Activated CD8-positive, alpha-beta T cell treated with anti-CD3 and anti-CD28 coated beads for 36 hours (primary cell): ENCODE measurements at places on chromosomes 1 and 21.
A peak's percentile ranks its signal among the peaks of the same experiment; 100 is the strongest.

- DNase-seq: no peak
These were observed 8.9 kb downstream of the VTCN1 start for GRCh38 chr1:117201808-117202207.

DNA sequence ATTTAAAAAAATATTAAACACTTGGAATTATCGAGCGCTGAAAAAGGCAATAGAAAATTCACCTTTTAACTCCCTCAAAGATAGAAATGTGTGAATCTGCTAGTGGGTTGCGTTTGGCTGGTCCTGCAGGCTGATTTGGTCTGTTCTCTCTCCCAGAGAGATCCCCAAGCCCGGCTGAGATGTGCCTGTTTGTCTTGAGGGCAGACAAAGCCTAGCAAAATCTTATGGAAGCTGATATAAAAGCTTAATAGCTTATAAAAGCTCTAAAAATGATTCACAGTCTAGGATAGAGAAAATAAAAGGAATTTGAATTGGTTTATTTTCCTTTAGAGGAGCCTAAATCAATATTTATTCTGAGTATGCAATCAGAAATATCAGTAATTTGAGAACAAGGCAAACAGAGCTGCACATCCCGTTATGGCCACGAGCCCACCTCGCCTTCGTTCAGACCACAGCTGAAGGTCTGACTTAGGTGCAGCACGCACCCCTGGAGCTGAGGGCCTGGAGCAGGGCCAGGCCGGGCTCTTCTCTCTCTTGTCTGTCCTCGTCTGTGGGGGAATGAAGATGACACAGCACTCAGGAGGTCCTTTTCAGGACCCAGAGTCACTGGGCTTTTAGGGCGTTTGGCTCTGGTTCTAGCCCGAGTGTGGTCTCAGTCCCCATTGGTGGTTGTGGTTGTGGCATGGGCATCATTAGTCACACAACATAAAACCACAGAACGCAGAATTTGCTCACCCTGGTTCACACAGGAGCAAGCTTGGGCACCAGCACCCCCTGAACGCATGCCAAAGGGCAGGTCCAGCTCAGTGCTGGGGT, 18.6 kb downstream of the PDE9A start:
- DNase-seq: peak; percentile 32

GRCh38 chr1:38814984-38815464, 44.5 kb downstream of the RRAGC start:
- DNase-seq: no peak

DNA sequence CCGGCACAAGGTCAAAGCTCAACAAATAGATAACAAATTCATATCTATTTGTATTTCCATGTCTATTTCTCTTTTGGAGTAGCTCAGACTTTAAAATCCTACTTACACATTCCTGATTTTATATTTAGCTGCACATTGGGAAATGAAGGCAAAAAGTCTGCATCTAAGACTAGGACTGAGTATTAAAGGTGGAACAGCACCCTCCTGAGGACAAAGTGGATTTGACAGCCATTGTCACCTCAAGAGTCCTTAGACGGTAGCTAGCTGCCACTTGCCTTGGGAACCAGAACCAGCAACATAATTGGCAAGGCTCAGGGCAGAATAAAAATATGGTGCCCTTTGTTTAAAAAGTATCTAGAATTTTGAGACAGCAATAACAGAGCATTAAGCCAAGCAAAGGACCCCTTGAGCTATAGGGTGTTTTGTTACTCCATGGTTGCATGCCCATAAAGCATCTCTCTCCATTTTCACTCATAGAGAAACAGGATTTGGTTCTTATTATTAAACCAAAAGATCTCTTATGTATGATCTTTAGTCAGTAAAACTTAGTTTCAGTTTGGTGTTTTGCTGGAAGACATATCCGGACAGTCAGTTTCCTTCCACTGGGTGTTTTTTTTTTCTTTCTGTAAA, 30.0 kb upstream of the SGIP1 start:
- DNase-seq: peak; percentile 70

GRCh38 chr1:202952818-202953217, 5.3 kb downstream of the ADIPOR1 start:
- DNase-seq: peak; percentile 10

- no peak for DNase-seq
These were observed 6.4 kb upstream of the PKP1 start for GRCh38 chr1:201276891-201277290.

GRCh38 chr21:34262469-34262845, 101.3 kb upstream of the KCNE2 start:
- no peak for DNase-seq
